Astrocyte of the spinal cord (primary cell): ENCODE measurements at places on chromosomes 13 and 19.

- peak; percentile 78 for DNase-seq
Measured at GRCh38 chr13:42707586-42707985, 73.8 kb upstream of the FAM216B start.

- peak; percentile 45 for DNase-seq
Measured at GRCh38 chr19:12792051-12792852, 966 bp downstream of the JUNB start.

GRCh38 chr13:52743988-52744387, 4.4 kb upstream of the CNMD start:
- DNase-seq = no peak

DNA sequence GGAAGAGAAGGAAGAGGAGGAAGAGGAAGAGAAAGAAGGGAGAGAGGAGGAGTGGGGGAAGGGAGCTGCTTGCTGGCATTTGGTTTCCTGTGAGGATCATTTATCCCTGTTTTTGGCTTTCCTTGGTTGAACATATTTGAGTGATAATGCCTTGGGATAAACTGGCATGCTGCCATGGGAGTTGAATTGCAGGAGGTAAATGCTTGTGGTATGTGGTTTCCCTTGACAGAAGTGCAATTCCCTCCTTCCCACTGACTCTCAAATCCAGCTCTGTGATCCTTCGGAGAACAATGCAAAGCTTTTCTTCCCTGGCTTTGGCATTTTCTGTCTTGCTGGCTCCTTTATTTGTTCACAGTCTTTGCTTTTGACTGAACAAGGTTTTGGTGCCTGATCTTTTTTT, 27.2 kb upstream of the CBY2 start:
- peak; percentile 81 for DNase-seq

- DNase-seq = peak; percentile 37
Measured at GRCh38 chr13:109273326-109273751, 513.0 kb downstream of the IRS2 start.

GRCh38 chr13:27605610-27606200, 14.6 kb downstream of the LNX2 start:
- no peak for DNase-seq

GRCh38 chr13:41610404-41610803, 153.1 kb downstream of the RGCC start:
- DNase-seq = peak; percentile 81

- no peak for DNase-seq
Measured at GRCh38 chr19:660793-661426, 2.1 kb downstream of the RNF126 start.

GRCh38 chr13:71274923-71275608, 591.9 kb downstream of the DACH1 start:
- DNase-seq = no peak

GRCh38 chr19:14091813-14092462, 1.4 kb upstream of the SAMD1 start:
- DNase-seq = no peak

- DNase-seq = no peak
Measured at GRCh38 chr13:49925881-49926418, 10.2 kb downstream of the SPRYD7 start.

- DNase-seq = peak; percentile 93
Measured at GRCh38 chr13:20997301-20998161, 63.9 kb downstream of the LATS2 start.

DNA sequence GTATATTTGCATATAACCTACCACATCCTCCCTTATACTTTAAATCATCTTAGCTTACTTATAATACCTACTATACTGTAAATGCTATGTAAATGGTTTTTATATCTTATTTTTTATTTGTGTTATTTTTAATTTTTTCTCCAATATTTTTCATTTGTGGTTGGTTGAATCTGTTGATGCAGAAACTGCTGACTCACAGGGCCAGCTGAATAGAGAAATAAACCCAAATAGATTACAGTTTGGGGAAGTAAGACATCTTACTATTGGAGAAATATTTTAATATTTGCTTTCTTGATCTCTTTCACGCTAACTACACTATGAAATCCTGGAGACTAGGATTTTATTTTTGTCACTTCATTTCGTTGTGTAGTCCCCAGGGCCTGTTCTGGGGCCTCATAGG, 7.1 kb downstream of the SMAD9 start:
- DNase-seq = no peak

DNA sequence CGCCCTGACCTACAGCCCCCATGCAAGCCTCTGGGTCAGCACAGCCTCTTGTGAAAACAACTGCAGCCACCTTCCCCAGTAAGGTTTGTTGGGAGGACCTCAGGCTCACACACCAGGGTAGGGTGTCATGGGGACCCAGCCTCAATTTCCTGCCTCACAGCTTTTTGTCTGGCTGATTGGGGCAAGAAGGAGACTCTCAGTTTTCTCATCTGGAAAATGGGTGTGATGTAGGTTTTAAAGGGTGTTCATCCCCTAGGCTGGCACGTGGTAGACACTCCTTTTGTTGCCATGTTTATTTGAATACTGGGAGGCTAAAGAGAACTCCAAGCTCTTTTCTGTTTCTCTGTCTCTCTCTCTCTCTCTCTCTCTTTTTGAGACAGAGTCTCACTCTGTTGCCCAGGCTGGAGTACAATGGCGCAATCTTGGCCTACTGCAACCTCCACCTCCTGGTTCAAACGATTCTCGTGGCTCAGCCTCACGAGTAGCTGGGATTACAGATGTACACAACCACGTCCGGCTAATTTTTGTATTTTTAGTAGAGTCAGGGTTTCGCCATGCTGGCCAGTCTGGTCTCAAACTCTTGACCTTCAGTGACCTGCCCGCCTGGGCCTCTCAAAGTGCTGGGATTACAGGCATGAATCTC, 18.2 kb upstream of the PLAUR start:
- no peak for DNase-seq

DNA sequence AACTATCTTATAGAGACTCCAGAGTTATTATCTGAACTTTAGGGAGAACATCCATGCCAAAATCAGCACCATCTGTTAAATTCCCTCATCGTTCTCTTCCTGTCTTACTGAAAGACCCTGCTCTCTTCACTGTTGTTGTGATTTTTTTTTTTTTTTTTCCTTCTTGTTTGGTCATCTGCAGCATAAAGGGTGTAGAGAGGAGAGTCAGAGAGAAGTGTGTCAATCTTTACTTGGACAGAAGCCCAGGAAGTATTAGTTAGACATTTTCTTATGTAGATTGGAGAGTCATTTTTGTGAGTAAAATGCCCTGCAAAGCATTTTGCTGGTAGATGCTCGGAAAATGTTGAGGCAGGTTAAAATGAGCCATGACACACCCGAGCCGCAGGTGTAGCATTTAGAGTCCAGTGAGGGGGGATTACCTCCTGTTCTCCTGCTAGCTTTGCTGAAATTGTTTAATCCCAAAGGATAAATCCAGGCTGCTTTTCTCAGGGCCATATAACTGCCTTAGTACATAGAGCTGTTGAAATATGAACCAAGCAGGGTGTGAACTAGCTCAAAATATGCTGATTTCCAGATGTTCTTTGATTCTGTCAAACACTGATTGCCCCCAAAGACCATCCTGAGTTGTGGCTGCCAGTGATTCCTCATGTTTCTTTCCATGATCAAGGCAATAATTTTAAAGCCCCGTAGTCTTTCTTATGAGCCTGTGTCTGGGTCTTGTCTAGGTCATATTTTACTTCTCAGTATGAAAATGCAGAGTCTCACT, 143.5 kb downstream of the DCT start:
- no peak for DNase-seq

DNA sequence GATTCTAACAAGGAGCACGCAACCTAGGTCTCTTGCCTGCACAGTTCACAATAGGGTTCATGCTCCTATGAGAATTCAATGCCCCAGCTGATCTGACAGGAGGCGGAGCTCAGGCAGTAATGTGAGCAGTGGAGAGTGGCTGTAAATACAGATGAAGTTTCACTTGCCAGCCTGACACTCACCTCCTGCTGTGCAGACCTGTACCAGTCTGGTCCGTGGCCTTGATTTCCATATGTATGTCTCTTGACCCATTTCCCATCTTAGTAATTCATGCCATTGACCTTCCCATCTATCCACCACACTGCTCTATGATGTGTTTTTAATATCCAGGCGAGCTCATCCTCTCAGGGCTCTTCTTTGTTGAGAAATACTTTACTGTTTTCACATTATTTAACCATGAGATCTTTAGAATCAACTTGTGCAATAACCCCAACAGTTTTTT, 95.2 kb downstream of the LRCH1 start:
- no peak for DNase-seq

GRCh38 chr13:114272977-114273376, 8.4 kb upstream of the UPF3A start:
- DNase-seq = no peak

- DNase-seq = no peak
Measured at GRCh38 chr19:14181906-14182305, 24.1 kb downstream of the ADGRL1 start.

DNA sequence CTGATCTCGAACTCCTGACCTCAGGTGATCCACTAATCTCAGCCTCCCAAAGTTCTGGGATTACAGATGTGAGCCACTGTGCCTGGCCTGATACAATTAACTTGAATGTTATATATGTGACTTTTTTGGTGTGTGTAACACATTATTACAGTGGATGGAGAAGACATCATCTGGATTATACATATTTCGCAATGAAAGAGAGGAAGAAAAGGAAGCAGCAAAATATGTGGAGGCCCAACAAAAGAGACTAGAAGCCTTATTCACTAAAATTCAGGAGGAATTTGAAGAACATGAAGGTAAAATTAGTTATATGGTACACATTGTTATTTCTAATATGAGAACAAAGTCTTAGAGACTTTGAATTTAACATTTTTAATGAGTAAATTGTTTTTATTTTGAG, 55.5 kb downstream of the BRCA2 start:
- no peak for DNase-seq

DNA sequence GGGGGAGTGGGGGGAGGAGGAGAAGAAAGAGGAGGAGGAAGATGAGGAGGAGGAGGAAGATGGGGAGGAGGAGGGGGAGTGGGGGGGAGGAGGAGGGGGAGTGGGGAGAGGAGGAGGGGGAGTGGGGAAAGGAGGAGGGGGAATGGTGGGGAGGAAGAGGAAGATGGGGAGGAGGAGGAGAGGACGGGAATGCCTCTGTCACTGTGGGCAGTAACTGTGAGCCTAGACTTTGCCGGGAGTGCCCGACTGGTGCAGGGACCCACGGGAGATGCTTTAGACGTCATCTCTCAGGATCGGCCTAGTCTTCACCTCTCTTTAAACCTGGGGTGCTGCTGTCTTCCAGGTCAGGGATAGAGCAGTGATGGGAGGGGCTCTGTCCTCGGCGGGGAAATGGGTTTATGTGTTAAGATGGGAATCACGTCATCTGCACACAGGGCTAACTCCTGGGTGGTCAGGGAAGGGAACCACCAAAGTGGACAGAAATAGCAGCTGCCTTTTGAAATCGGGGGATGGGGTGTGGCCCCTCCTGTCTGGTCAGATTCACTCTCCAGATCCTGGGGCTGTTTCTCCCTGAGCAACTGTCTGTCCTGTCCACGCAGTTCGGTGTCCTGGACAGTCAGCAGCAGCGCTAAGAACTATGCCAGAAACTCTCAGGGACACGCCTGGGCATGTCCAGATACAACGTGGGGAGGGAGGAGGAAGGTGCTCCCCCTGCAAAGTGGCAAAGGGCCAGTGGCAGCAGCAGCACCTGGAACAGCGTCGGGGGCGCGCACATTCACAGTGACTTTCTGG, 26.9 kb downstream of the GAS6 start:
- DNase-seq = peak; percentile 94

- no peak for DNase-seq
Measured at GRCh38 chr13:51275101-51275500, 52.9 kb downstream of the FAM124A start.

DNA sequence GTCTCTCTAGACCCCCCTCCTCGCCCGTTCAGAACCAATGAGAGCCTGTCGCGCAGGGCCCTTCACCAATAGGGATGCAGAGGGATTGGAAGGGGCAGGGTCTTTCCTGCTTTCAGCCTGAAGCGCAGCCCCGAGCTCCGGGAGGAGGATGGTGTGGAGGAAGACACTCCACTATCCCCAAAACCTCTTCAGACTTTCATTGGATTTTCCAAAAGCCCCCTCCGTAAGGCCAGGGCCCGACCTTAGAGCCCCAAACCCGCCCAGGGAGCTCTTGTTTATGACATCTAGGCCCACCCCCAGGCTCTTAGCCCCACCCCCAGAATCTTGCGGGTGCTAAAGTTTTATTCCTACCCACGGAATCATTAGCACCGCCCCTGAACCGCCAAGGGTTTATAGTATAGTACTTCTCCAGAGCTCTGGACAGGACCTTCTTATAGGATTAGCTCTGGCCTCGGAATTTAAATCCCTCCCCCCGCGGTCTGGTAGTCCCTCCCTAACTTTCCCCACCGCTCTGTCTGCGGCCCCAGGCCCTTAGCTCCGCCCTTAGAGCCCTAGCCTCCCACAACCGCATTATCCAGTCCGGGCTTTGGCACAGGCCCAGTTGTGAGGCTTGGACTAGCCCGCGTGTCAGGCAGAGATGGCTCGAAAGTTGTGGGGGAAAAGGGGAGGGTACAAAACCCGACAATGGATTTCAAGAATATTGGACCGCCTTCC, 6.6 kb upstream of the EML2 start:
- peak; percentile 89 for DNase-seq

DNA sequence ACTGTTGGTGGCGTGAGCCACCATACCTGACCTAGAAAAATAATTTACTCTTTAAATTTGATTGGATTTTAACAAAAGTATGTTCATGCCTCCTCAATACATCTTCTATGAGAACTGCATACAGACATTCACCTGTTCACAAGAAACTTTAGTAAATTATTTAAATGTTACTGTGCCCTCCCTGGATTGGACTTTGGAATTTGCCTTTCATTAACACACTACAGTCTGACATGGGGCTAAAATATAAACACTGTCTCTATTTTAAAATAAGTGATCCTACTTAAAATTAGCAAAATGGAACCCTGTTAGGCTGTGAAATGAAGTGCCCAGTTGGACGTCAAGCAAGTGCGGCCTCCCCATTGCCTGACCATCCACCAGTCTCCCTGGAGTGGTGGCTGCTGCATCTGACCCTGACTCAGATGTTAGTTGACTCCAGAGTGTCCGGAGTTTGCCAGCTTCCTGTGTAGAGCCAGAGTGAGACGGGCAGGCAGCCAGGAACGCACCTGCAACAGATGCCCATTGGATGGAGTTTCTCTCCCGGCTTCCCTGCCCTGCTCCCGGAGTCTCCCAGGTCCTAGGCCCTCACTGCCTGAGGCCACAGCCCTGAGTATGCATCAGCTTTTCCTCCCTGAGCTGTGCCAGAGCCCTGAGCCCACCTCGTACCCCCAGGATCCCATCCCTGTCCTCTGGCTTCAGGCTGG, 45.9 kb upstream of the ATP11A start:
- DNase-seq = no peak
